Tibial artery (tissue), 4 donors: ENCODE measurements at places on chromosomes 7 and 10.

DNA sequence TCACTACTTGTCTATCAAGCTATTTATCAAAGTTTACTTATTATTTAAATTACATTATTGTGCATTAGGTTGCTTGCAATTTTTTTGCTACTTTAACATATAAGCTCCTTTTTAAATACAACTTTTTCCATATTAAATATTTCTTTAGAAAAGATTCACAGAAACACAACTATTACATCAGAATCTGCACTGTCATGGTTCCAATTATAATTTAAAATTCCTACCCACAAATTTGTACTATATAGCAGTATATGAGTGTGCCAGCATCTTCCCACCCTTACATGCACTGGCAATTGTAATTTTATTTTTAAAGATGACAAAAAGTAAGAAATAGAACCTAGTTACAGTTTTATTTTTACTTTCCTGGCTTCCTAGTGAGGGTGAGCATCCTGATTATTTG, 15.8 kb downstream of the MINDY3 start:
- H3K27me3 ChIP-seq = no peaks in the 10 kb centered on the region
- DNase-seq = no peak
- peaks cover 27% of the 10 kb centered on the region for H3K4me1 ChIP-seq
- no peak overlapping the region for H3K27ac ChIP-seq
- H3K36me3 ChIP-seq = no peaks in the 10 kb centered on the region

DNA sequence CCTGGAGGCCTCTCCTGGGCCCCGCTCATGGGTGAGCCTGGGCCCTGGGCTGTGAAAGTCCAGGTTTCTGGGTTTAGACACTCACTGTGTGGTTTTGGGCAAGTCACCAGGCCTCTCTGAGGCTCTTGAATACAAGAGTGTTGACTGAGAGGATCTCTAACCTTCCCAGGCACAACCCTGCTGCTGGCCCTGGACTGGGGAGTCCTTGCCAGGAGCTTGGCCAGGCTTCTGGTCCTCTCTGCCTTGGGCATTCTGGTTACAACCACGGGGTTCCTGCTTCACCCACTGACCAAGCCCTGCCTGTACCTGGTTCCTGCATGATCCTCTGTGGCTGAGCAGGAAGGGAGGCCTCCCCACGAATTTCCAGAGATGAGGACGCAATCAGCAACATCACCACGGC, 63.6 kb upstream of the COL13A1 start:
- no peaks in the 10 kb centered on the region for H3K36me3 ChIP-seq
- no peaks in the 10 kb centered on the region for H3K27me3 ChIP-seq
- DNase-seq = no peak
- peaks cover 49% of the 10 kb centered on the region for H3K4me1 ChIP-seq
- peak overlapping the region; percentile 91 for H3K27ac ChIP-seq
- H3K4me3 ChIP-seq = no peak overlapping the region

DNA sequence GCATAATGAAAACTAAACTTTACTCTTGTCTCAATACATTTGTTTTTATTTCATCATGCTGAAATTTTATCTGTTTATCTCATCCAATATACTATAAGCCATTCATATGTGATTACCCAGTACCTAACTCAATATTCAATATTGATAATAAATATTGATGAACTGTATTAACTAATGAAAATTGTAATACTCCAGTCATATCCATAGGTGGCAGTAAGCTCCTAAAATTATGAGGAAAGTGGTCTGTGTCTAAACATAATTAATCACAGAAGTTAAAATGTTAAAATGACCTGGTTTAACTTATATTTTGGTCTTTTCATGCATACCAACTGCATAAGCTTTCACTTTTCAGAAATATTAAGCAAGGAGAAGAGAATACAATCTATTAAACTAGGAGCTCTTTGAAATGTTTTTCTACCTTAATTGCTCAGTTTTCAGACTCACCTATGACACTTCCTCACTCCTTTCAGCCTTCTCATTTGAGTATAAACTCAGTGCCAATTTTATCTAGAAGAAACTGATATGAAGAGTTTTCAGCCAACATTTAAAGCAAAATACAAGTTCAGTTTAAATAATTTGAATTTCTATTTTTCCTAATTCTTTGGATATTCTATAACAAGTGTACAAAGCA, 30.5 kb upstream of the VWDE start:
- DNase-seq = no peak
- H3K4me1 ChIP-seq = no peaks in the 10 kb centered on the region
- H3K36me3 ChIP-seq = no peaks in the 10 kb centered on the region
- no peaks in the 10 kb centered on the region for H3K27me3 ChIP-seq
- H3K4me3 ChIP-seq = no peak overlapping the region

DNA sequence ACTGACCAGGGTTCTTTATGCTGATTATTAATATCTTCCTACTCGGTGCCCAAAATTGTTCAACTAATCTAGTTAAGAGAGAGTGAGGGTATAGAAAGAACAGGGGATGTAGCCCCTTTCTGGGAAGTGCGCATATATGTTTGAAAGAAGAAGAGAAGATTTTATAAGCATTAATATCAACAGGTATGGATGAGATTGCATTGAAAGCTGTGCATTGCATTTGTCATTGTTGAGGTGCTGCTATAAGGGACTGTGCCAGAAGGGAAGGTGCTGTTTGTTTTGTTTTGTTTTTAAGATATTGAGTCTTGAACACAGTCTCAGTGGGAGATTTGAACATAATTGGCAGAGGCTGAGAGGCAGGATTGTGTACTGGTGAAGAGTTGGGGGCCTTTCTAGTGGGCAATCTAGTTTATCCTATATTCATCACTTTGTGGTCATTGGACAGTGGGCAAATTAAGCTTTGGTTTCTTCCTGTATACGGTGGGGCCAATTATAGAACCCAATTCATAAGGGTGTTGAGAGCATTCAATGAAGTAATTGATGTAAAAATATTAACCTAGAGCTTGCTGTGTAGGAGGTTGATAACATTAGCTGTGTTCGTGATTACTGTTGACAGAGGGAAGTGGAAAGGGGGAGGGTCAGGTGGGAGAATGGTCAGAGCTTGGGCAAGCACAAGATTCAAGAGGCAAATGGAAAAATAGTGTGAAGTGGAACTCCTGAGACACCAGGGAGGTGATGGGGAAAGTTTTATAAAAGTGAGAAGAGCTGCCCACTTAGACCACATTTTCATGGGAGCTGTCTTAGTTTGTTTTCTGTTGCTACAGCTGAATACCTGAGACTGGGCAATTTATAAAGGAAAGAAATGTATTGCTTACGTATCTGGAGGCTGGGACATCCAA, 19.9 kb upstream of the PCGF5 start:
- no peak overlapping the region for H3K4me3 ChIP-seq
- H3K27ac ChIP-seq = peak overlapping the region; percentile 23
- no peak for DNase-seq

- peaks cover 85% of the 10 kb centered on the region for H3K4me1 ChIP-seq
- DNase-seq = peak; percentile 81
- H3K4me3 ChIP-seq = peak overlapping the region; percentile 22
- no peaks in the 10 kb centered on the region for H3K27me3 ChIP-seq
- H3K36me3 ChIP-seq = no peaks in the 10 kb centered on the region
Measured at GRCh38 chr7:159097661-159098423, 46.8 kb downstream of the VIPR2 start.

- peaks cover 8% of the 10 kb centered on the region for H3K36me3 ChIP-seq
- no peaks in the 10 kb centered on the region for H3K4me1 ChIP-seq
- no peak overlapping the region for H3K4me3 ChIP-seq
- DNase-seq = no peak
- no peaks in the 10 kb centered on the region for H3K27me3 ChIP-seq
- no peak overlapping the region for H3K27ac ChIP-seq
Measured at GRCh38 chr7:31852462-31852861, 165.4 kb downstream of the PPP1R17 start.

GRCh38 chr10:121698336-121698735, 100.1 kb upstream of the FGFR2 start:
- no peak overlapping the region for H3K4me3 ChIP-seq
- H3K36me3 ChIP-seq = no peaks in the 10 kb centered on the region
- DNase-seq = no peak
- no peaks in the 10 kb centered on the region for H3K4me1 ChIP-seq

GRCh38 chr7:35508623-35509400, 186.1 kb downstream of the HERPUD2 start:
- H3K27me3 ChIP-seq = no peaks in the 10 kb centered on the region
- no peak overlapping the region for H3K4me3 ChIP-seq
- DNase-seq = no peak
- no peaks in the 10 kb centered on the region for H3K4me1 ChIP-seq
- H3K27ac ChIP-seq = no peak overlapping the region

DNA sequence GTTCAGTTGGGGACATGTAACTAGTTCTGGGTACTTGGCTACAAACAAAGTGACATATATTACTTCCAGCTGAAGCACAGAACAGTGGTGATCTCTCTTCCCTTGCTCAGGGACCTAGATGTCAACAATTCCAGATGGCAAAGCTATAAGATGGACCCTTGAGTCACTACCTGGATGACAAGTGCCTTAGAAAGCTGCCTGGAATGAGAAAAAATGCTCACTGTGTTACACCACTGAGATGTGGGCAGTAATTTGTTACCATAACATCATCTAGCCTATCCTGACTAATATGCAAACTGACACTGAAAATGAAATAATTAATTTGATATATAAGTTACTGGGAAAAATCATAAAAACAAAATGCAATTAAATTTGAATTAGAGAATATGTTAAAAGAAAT, 16.4 kb upstream of the CTTNBP2 start:
- H3K27ac ChIP-seq = no peak overlapping the region
- no peaks in the 10 kb centered on the region for H3K36me3 ChIP-seq
- DNase-seq = no peak
- no peaks in the 10 kb centered on the region for H3K4me1 ChIP-seq

GRCh38 chr7:18425227-18425626, 70.3 kb upstream of the HDAC9 start:
- no peak for DNase-seq
- H3K27me3 ChIP-seq = no peaks in the 10 kb centered on the region
- H3K27ac ChIP-seq = no peak overlapping the region

DNA sequence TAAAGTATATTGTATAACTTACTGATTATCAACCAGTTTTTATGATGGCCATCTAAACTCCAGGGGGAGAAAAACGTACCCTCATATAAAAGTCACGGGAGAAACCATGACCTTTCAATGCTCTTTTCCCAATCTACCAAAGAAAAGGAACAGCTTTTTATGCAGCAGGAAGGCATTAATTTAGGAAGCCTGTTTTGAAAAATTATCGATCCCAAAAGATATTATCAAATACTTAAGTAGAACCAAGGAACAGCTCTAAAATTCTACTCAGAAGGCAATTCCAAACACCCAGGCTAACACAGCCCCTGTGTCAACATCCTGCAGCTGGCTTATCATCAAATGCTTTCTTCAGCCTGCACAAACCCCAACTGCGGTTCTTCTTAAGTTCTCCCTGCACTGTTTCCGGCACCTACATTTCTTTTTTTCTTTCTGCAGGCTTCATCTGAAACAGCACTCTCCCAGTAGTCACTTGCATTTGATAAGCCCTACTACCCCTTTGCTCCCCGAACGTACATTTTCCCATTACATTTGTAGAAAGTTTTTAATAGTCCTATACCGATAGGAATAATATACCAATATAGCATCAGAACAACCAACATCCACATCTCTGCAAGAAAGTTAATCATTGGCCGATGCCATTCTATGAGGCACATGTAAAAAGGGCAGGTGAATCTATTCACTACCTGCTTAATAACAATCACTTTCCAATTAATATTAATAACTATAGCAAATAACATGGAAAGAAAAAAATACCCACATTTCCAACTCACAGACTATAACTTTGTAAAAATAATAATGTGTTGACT, 47.9 kb downstream of the PIP4K2A start:
- no peak overlapping the region for H3K27ac ChIP-seq
- H3K36me3 ChIP-seq = no peaks in the 10 kb centered on the region
- H3K4me3 ChIP-seq = no peak overlapping the region

- H3K27me3 ChIP-seq = no peaks in the 10 kb centered on the region
- H3K27ac ChIP-seq = peak overlapping the region; percentile 91
- DNase-seq = no peak
- H3K4me1 ChIP-seq = no peaks in the 10 kb centered on the region
Measured at GRCh38 chr7:134985894-134986362, 380 bp upstream of the AGBL3 start.

GRCh38 chr10:17123961-17124360, 5.7 kb downstream of the CUBN start:
- DNase-seq = no peak
- H3K4me1 ChIP-seq = no peaks in the 10 kb centered on the region
- H3K36me3 ChIP-seq = no peaks in the 10 kb centered on the region
- no peak overlapping the region for H3K27ac ChIP-seq
- H3K27me3 ChIP-seq = no peaks in the 10 kb centered on the region
- H3K4me3 ChIP-seq = no peak overlapping the region

GRCh38 chr10:114359041-114359952, 45.0 kb downstream of the AFAP1L2 start:
- no peak for DNase-seq
- no peaks in the 10 kb centered on the region for H3K36me3 ChIP-seq
- H3K4me1 ChIP-seq = peaks cover 3% of the 10 kb centered on the region
- no peaks in the 10 kb centered on the region for H3K27me3 ChIP-seq
- no peak overlapping the region for H3K27ac ChIP-seq
- no peak overlapping the region for H3K4me3 ChIP-seq

DNA sequence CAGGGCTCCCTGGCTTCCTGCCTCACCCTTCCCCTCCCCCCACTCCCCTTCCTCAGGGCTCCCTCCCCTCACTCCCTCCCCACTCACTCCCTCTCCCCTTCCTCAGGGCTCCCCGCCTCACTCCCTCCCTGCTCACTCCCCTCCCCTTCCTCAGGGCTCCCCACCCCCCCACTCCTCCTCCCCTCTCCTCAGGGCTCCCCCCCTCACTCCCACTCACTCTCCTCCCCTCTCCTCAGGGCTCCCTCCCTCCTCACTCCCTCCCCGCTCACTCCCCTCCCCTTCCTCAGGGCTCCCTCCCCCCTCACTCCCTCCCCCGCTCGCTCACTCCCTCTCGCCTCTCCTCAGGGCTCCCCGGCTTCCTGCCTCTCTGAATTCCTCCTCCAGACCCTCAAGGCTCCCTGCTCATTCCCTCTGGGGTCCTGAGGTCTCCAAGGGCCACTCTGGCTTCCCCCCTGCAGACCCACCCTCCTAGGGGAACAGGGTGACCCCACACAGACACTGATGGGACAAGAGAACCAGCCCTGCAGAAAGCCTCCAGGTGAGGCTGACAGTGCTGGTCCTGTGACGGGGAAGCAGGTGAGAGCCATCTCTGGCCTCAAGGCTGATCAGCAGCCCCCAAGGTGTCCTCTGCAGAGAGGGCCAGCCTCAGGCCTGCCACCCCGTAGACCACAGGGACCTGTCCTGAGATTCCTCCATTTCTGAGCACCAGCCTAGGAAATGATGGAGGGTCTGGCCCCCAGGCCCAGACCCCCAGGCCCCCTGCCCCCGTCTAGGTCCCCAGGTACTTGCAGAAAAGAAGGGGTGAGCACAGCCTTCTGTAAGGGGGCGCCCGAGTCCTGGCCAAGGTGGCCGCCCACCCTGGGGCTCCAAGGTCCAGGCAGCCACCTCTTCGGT, 47.2 kb downstream of the PWWP2B start:
- DNase-seq = no peak
- H3K27ac ChIP-seq = no peak overlapping the region

GRCh38 chr10:59324597-59324996, 37.8 kb downstream of the FAM13C start:
- no peaks in the 10 kb centered on the region for H3K36me3 ChIP-seq
- no peak overlapping the region for H3K4me3 ChIP-seq
- H3K27ac ChIP-seq = peak overlapping the region; percentile 36
- H3K4me1 ChIP-seq = no peaks in the 10 kb centered on the region
- H3K27me3 ChIP-seq = no peaks in the 10 kb centered on the region
